ENCODE measurements at places on chromosomes 2 and 18. TPM values are rescaled to one million over a fixed set of nuclear protein-coding genes. Genes with fewer than 3 reads are reported as not detected.

- no peaks in the 10 kb centered on the region for H3K36me3 ChIP-seq
- no peak overlapping the region for H3K4me3 ChIP-seq
- H3K4me1 ChIP-seq: no peaks in the 10 kb centered on the region
- DNase-seq: no peak
- no peak overlapping the region for H3K27ac ChIP-seq
Measured at GRCh38 chr2:159933727-159934049, 128.7 kb downstream of the PLA2R1 start.

- DNase-seq: no peak
- no peak overlapping the region for H3K27ac ChIP-seq
- no peak overlapping the region for H3K4me3 ChIP-seq
- H3K36me3 ChIP-seq: no peaks in the 10 kb centered on the region
- no peaks in the 10 kb centered on the region for H3K27me3 ChIP-seq
- H3K4me1 ChIP-seq: no peaks in the 10 kb centered on the region
Measured at GRCh38 chr2:47309952-47310800, 92.8 kb upstream of the MSH2 start.

DNA sequence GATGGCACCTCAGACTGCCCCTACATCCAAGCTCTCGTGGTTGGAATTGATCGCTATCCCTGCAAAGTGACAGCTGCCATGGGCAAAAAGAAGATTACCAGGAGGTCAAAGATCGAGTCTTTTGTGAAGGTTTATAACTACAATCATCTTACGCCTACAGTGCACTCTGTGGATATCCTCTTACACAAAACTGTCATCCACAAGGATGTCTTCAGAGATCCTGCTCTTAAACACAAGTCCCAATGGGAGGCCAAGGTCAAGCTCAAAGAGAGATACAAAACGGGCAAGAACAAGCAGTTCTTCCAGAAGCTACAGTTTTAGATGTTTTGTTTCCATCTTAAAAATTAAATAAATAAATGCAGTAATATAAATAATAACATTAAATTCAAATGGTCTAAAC is 45.4 kb downstream of the INO80D start:
- no peaks in the 10 kb centered on the region for H3K4me1 ChIP-seq
- H3K27me3 ChIP-seq: no peaks in the 10 kb centered on the region
- H3K27ac ChIP-seq: no peak overlapping the region
- no peak overlapping the region for H3K4me3 ChIP-seq

DNA sequence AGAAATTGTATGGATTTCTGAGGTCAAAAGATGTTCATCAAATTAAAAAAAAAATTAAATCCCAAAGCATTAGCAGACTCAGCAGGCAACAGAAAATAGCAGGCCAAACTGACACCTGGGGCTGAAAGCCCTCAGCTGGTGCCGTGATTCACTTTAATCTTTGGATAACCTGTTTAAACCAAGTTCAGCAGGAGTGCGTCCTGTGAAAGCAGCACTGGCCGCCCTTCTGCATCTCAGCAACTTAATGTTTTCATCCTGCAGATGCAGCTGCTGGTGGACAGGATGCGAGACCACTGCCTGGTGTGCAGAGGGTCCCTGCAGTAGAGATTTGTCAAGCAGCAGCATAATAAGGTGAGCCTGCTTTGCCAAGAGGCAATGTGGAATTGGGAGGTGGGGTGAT is 41.2 kb downstream of the CCDC68 start:
- H3K27me3 ChIP-seq: no peaks in the 10 kb centered on the region
- H3K36me3 ChIP-seq: no peaks in the 10 kb centered on the region
- DNase-seq: no peak
- H3K4me3 ChIP-seq: no peak overlapping the region

- H3K4me1 ChIP-seq: peaks cover 4% of the 10 kb centered on the region
- no peak overlapping the region for H3K4me3 ChIP-seq
- H3K27me3 ChIP-seq: no peaks in the 10 kb centered on the region
- DNase-seq: no peak
- H3K27ac ChIP-seq: no peak overlapping the region
Measured at GRCh38 chr2:28436525-28437051, 43.9 kb downstream of the FOSL2 start.

DNA sequence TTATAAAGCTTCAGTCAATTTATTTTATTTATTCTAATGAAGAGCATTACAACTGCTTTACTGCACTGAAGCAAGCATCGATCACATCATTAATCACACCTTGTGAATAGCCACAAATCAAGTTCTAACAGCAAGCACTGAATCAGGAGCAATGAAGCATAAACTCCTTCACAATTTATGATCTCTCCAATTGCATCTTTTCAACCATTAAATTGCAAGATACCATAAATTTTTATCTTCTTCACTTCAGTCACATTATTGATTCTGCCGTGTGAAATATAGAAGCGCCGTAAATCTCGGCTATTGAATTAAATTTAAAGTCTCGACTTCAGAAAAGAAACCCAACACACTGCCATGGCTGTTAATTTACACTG is 298.7 kb downstream of the CDCA7 start:
- H3K4me3 ChIP-seq: no peak overlapping the region
- H3K27me3 ChIP-seq: no peaks in the 10 kb centered on the region
- no peaks in the 10 kb centered on the region for H3K4me1 ChIP-seq
- no peaks in the 10 kb centered on the region for H3K36me3 ChIP-seq

GRCh38 chr18:22488554-22488953 is 70.8 kb upstream of the CTAGE1 start:
- H3K36me3 ChIP-seq: no peaks in the 10 kb centered on the region
- H3K27me3 ChIP-seq: no peaks in the 10 kb centered on the region
- no peak overlapping the region for H3K27ac ChIP-seq
- DNase-seq: no peak
- H3K4me1 ChIP-seq: no peaks in the 10 kb centered on the region

DNA sequence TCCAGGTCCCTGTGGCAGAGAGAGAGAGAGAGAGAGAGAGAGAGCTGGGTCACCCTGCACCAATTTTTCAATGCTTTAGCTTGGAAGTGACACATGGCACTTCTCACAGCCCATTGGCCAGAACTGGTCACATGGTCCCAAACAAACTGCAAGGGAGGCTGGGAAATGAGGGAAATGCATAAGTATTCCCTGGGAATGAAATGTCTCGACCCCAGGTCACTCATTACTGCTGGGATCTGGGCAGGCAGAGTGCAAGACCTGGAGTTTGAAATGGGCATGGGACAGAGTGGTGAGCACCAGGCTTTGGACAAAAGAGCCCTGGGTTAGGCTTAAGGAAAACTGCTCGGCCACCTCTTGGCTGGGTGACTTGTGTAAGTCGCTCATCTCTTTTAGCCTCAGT is 37.0 kb downstream of the SMAD7 start:
- H3K4me1 ChIP-seq: peaks cover 19% of the 10 kb centered on the region
- H3K4me3 ChIP-seq: no peak overlapping the region
- no peak overlapping the region for H3K27ac ChIP-seq
- no peaks in the 10 kb centered on the region for H3K27me3 ChIP-seq
- DNase-seq: no peak

DNA sequence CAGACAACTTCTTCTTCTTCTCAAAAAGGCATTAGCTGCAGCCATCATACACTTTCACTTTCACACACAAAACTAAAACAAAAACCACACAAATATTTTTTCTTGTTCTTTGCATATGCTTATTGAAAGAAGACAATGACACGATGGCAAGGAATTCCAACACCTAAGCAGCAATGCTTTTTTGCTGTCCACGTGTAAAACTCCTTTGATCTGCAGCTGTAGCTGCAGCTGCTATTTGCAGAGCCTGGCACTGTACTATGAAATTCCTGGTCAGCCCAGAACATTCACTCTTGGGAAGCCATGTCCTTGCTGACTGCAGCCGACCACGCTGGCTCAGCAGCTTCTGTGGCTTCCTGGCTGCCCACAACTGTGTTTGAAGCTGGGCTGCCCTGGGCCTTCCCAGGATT is 316.2 kb downstream of the CDH2 start:
- no peaks in the 10 kb centered on the region for H3K36me3 ChIP-seq
- no peak for DNase-seq
- H3K4me3 ChIP-seq: no peak overlapping the region
- no peaks in the 10 kb centered on the region for H3K4me1 ChIP-seq
- H3K27ac ChIP-seq: no peak overlapping the region

Gene PTPRN
- total RNA-seq: not detected

Gene ZBTB7C
- total RNA-seq: not detected

Gene GAL3ST2
- total RNA-seq: not detected

Gene MYO5B
- total RNA-seq: not detected
